ENCODE measurements at places on chromosomes 4 and X. TPM values are rescaled to one million over a fixed set of nuclear protein-coding genes. Genes with fewer than 3 reads are reported as not detected.

- DNase-seq = no peak
Measured at GRCh38 chrX:154329294-154329693, 33.7 kb downstream of the TKTL1 start.

GRCh38 chrX:40106676-40107290 lies 9.0 kb upstream of the BCOR start:
- DNase-seq = no peak

DNA sequence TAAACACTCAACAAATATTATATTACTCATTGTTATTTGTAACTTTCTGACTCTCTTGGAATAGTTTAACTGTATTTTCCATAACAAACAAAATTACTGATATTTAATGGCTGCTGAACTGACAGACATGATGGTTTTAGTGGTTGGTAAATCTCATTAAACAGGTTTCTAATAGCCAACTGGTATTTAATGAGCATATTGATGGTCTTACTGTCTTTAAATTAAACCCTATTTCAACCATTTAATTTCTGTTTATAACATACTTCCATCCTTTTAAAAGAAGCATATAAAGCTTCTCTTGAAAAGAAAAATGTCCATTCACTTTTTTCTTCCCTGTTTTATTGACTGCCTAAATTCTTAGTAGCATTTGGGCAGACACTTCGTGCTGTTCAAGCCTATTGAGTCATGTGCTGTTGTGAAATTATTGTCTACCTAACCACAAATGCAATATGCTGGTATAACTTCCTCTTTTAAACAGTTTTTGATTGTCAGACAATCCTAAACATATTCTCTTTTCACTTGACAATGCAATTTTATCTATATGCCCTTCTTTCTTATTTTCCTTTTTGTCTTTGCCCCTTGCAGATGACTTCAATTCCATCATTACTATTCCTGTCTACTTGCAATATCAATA lies 163.9 kb upstream of the SLC7A11 start:
- no peak for DNase-seq

IL1RAPL2 gene
- 0.06 TPM for total RNA-seq

TIGD2 gene
- total RNA-seq = 36.4 TPM

POU3F4 gene
- not detected for total RNA-seq

DNA sequence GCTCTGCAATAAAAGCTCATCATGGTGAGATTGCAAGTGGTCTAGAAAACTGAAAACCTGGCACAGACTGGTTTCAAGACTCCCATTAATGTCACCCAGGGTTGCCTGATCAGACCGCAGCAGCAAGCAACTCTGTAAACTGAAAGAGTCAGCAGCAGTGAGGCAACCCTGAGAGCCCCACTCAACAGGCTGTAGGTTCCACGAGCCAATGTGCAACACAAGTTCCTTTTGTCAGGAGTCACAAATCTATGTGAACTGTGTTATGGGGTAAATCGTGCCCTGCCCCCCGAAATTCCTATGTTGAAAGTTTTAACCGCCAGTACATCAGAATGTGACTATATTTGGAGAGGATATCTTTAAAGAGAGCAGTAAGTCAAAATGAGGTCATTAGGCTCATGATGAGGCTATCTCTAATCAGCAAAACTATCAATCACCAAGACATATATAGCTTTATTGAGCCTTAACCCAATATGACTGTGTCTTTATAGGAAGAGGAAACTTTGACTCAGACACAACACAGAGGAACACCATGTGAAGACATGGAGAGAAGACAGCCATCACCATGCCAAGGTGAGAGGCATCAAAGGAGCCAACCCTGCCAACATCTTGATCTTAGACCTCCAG lies 94.0 kb downstream of the FBXO8 start:
- DNase-seq = no peak

GRCh38 chrX:39816871-39817731 lies 280.7 kb downstream of the BCOR start:
- no peak for DNase-seq

MBTPS2 gene
- total RNA-seq = 14.0 TPM

C4orf50 gene
- not detected for total RNA-seq

DNA sequence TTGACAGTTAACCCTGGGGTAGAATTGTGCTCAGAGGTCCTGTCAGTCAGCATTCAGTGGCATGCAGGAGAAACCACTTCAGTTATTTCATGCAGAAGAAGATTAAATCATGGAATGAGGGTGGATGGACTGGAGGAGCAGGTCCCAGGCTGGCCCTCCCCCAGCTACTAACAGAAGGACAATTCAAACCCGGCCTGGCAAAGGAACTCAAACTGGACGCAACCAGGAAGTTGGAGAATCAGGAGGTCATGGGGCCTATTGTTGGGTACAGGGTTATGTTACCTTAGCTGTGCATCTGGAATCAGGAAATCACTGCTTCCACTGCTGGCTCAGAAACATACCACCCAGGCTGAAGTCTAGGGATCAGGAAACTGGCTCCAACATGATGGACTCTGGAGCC lies 121.4 kb downstream of the GPAT3 start:
- DNase-seq = no peak

DNA sequence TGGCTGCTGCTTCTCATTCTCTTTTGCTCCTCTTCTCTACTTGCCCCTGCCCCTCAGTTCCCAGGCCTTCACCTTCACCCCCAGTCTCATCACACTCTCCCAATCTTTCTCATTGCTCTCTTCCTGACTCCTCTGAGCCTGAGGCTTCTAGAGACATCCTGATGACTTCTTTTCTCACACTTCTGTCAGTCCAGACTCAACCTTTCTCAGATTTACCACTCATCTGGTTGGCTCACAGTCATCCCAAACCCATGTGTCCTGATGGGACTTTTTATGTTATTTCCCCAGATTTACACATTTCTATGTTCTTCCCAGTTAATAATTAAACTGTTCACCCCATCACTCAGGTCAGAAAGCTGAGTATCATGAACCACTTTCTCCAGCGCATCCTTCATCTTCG lies 68.0 kb downstream of the TMA16 start:
- DNase-seq = no peak

KIAA1210 gene
- total RNA-seq = not detected

TLL1 gene
- total RNA-seq = 1.4 TPM

DNA sequence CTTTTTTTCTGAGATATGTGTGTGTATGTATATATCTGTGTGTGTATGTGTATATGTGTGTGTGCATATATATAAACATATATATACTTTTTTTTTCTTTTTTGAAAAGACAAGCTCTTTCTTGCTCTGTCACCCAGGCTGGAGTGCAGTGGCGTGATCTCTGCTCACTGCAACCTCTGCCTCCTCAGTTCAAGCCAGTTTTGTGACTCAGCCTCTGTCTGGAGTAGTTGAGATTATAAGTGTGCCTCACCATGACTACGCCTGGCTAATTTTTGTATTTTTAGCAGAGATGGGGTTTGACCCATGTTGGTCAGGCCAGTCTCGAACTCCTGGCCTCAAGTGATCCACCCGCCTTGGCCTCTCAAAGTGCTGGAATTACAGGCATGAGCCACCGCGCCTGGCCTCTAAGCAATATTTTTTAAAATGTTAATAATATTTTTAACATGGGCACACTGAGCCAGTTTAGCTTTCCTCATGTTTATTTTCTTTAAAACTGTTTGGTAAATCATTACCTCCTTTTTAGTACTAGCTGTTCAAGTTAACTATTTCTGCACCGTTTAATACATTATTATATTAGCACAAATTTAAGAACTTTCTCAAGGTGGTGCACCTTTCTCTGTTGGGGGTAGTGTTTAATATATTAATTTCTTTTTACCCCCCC lies 33.3 kb downstream of the BBS12 start:
- DNase-seq = no peak

DNA sequence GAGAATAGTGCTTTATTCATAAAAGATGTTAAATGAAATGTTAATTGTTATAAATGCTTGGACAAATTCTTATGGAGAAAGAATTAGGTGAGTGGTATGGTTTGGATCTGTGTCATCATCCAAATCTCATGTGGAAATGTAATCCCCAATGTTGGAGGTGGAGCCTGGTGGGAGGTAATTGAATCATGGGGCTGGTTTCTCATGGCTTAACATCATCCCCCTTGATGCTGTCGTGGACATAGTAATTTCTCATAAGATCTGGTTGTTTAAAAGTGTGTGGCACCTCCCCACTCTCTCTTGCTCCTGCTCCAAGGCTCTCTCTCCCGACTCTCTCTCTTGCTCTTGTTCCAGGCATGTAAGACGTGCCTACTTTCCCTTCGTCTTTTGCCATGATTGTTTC lies 22.5 kb downstream of the GYPE start:
- DNase-seq = no peak

- DNase-seq = no peak
Measured at GRCh38 chr4:186722796-186723291, 812 bp downstream of the FAT1 start.

UNC5C gene
- not detected for total RNA-seq

- no peak for DNase-seq
Measured at GRCh38 chr4:55154290-55154880, 29.0 kb upstream of the KDR start.

DNA sequence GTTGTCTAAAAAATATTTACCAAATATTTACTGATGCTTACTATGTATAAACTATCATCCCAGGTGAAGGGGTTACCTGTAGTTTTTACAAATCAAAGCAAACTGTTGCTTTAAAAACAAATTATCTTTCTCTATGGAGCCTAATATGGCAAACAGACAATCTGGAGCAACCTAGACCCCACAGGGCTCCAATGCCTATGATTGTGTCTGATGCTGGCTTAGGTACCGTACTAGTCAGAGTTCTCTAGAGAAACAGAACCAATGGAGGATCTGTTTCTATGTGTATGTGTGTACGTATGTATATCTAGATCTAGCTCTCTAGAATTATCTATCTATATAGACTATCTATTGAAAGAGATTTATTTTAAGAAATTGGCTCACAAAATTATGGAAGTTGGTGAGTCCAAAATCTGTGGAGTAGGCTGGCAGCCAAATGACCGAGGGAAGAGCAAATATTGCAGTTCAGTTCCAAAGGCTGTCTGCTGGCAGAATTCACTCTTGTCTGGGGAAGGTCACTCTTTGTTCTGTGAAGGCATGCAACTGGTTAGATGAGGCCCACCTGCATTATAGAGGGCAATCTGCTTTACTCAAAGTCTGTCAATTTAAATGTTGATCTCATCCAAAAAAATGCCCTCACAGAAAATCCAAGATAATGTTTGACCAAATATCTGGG lies 127.1 kb upstream of the ENPEP start:
- no peak for DNase-seq

GRCh38 chr4:169179609-169180521 lies 90.9 kb downstream of the SH3RF1 start:
- DNase-seq = no peak

DNA sequence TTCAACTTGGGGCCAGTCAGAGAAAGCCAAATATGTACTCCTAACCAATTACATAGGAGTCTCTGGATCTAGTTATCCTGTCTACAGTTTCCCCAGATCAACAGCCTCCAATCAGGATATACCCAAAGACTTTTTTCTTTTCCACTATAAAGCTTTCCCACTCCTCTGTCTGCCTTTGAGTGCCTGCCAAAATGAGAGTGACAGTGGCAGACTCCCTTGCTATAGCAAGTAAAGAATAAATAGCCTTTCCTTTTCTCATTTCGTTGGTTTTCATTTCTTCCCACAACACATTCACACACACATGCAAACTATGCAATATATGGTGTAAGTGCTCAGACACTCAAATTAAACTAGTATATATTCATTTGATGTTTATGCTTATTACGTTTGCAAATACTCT lies 302.4 kb upstream of the TACR3 start:
- no peak for DNase-seq

GK gene
- total RNA-seq = 10.5 TPM

GRCh38 chr4:104818579-104818978 lies 323.9 kb upstream of the CXXC4 start:
- no peak for DNase-seq

DGAT2L6 gene
- total RNA-seq = not detected

GRCh38 chrX:10206317-10206716 lies 49.5 kb downstream of the CLCN4 start:
- no peak for DNase-seq

SMR3A gene
- not detected for total RNA-seq

- no peak for DNase-seq
Measured at GRCh38 chr4:61727286-61727685, 527.2 kb downstream of the ADGRL3 start.

GRCh38 chrX:13689741-13690211 lies 848 bp downstream of the RAB9A start:
- no peak for DNase-seq

DNA sequence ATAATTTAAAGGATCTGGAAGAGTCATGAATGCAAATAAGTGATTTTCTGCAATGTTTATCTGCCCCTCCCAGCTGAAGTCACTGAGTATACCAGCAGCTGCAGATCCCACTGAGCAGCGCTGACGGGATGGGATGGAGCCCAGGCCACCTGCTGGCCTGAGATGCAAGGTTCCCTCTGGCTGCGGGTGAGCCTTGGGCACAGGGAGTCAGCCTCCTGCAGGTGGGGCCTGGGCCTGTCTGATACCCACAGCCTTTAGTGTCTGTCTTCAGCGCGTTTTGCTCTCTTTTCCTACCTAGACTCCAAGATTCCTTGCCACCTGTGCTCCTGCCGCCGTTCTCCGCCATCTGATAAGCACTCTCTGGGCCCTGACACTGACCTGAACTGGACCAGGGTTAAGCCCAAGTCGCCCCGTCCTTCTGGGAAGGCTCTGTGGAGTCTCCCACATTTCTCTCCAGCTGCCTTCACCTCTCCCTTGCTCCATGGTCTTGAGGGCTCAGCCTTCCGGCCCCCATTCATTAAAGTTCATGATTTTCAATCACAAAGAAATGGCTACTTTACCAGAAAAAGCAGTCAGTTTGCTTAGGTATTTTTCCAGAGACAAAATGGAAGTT lies 223.1 kb upstream of the FAT1 start:
- peak; percentile 66 for DNase-seq

PAGE2B gene
- not detected for total RNA-seq

GRCh38 chrX:51641421-51642021 lies 22.8 kb upstream of the CENPVL3 start:
- DNase-seq = peak; percentile 57

GRCh38 chrX:10079231-10079630 lies 77.5 kb upstream of the CLCN4 start:
- no peak for DNase-seq

GRCh38 chr4:4439782-4440181 lies 52.9 kb downstream of the NSG1 start:
- DNase-seq = peak; percentile 62

SOWAHB gene
- not detected for total RNA-seq

DNA sequence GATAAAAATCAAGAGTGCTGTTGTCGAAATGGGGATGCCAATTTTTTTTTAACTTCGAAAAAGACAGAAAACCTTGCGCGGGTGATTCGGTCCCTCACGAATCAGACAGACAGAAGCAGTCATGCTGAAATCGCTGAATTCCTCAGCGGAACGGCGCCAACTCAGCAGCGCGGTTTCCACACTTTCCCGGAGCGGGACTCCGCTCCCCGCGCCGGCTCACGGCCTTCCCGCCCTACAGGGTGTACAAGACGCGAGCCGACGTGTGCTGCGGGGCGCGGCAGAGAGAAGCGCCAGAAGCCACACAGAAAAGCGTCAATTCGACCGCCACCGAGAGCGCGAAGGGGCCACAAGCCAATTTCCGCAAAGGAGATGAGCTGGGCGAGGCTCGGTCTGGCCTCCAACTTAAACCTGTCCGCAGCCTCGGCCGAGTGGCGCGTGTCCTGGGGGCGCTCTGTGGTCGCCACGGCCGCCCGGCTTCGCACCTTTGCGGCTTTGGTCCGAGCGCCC lies 1.3 kb downstream of the NEXMIF start:
- DNase-seq = no peak

- no peak for DNase-seq
Measured at GRCh38 chr4:183714626-183715025, 55.5 kb downstream of the TRAPPC11 start.

GRCh38 chr4:168126952-168127351 lies 34.6 kb downstream of the ANXA10 start:
- no peak for DNase-seq

GRCh38 chr4:189376901-189377300 lies 563.8 kb upstream of the FRG1 start:
- DNase-seq = no peak

GRCh38 chr4:113979148-113979904 lies at the start of gene ARSJ:
Gene ARSJ, minus strand, starts transcription at chr4:113979647. Its CDS starts 813 bp downstream, at chr4:113978834.
- DNase-seq = peak; percentile 63
